ENCODE measurements at places on chromosomes 12 and 14. TPM values are rescaled to one million over a fixed set of nuclear protein-coding genes. Genes with fewer than 3 reads are reported as not detected.

The DHH gene
- total RNA-seq: 0.56 TPM

DNA sequence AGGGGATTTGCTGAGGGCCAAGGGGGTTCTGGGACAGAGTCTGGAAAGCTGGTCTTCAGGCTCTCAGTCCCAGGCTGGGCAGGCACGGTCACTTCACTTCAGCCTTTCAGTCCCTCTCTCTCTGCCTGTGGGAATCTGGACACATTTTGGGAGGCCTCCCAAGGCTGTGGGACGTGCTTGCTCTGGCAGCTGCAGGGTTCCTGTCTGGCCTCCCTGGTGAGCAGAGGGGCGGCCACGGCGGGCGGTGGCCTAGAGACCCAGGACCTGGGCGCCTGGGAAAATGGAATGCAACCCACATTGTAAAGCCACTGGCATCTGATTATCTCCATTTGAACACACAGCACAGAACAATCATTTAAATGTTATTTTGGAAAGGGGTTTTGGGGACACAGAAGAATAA, 10.1 kb upstream of the ALDH2 start:
- DNase-seq: no peak

The RHNO1 gene
- 6.2 TPM for total RNA-seq

DNA sequence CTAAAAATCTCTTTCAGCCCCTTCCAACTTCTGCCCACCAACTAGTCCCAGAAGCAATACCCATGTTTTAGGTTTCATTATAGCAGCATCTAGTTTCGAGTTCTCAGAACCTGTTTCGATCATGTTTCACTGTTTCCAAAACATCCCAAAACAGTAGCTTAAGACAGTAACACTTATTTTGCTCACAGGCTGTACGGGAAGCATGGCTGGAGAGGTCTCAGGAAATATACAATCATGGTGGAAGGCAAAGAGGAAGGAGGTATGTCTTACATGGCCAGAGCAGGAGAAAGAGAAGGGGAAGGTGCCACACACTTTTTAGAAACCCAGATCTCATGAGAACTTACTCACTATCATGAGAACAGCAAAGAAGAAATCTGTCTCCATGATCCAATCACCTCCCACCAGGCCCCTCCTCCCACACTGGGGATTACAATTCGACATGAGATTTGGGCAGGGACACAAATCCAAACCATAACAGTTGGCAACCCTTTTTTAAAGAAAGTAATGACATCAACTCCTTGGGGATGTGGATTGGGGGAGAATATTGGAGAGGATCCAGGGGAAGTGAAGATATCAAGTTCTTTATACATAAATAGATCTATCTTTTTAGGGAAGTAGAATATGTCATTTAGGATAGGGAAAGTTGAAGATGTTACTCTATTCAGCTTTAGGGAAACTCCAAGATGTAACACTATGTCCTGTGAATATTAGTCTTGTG, 269.9 kb upstream of the PLEKHG7 start:
- DNase-seq: no peak

The INSM2 gene
- not detected for total RNA-seq

The NACA gene
- total RNA-seq: 529 TPM

- no peak for DNase-seq
These were observed 1.2 kb downstream of the GSC start for GRCh38 chr14:94768521-94769390.

The EFCAB11 gene
- 2.0 TPM for total RNA-seq

- no peak for DNase-seq
These were observed 36.6 kb upstream of the PIK3C2G start for GRCh38 chr12:18224745-18225144.

- DNase-seq: no peak
These were observed 15.1 kb downstream of the RNF41 start for GRCh38 chr12:56206452-56207166.

The RARG gene
- total RNA-seq: 15.0 TPM

DNA sequence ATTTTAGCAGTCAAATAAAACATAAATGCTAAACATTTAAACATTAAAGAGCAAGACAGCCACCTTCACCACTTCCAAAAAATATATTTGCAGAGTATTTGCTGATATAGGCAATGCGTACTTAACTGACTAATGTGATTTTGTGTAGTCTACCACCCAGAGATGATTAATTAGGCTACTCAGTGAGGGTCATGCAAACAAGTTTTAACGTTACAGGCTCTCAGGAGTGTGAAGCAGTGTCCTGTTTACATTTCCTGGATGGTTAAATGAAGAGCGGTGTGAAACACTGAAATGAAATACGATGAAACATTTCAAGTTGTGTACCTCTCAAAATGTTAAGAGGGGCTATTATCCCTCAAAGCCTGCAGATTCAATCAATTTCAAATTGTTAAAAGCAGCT, 165.8 kb upstream of the LRIG3 start:
- no peak for DNase-seq

DNA sequence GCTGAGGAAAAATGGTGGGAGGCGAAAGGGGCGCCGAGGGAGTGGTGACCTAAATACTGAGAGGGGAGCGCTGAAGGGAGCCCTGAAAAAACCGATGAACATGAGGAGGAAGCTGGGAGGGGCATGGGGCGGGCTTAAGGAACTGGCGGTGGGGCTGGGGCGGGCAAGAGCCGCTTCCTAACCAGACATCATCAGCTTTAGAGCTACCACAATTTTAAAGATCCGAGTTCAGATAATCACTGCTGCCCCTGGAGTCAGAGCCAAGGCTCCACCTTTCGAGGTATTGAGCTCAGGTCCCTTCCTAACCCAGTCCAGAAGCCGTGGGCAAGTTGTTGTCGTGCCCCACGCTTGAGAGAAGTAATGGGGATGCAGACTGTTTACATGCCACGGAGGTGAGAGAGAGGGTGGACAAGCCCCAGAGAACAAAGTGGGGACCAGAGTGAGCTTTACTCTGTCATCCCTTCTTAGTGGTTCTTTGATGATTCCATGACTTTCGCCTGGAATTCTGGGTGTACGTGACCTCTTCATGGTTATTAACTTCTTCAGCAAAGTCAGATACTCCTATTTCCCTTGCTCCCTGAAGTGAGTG, 393 bp downstream of the ORMDL2 start:
- no peak for DNase-seq

The LRTM2 gene
- not detected for total RNA-seq

The PAX9 gene
- not detected for total RNA-seq

The CACNA2D4 gene
- total RNA-seq: 1.6 TPM

- DNase-seq: no peak
These were observed 72.5 kb upstream of the ATP2B1 start for GRCh38 chr12:89781156-89781555.

DNA sequence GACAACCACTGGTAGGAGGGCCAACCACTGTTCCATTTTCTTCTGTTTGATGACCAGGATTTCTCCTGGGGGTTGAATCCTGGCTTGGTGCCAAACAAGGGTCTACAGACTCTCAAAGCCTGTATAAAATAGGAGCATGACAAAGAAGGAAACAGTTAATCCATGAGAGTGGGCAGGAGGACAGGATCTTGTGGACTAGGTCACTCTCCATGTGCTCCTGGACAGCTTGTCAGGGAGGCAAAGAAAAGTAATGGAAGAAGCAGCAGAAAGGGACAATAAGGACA, 243.7 kb downstream of the AKAP6 start:
- DNase-seq: no peak

DNA sequence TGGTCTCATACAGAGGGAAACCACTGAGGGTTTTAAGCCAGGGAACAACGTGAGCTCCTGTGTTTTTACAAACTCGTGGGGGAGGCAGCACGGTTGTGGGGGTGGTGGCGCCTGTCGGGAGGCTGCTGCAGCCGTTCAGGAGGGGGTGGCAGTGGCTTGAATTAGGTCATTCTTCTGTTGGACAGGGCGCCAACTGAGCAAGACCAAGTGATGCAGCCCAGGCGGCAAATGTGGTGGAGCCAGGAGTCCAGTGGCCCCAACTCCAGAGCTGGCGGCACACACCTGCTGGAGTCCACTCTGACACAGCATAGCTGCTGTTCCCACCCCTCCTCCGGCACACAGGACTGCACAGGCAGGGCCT, 27.8 kb downstream of the FBRSL1 start:
- no peak for DNase-seq

DNA sequence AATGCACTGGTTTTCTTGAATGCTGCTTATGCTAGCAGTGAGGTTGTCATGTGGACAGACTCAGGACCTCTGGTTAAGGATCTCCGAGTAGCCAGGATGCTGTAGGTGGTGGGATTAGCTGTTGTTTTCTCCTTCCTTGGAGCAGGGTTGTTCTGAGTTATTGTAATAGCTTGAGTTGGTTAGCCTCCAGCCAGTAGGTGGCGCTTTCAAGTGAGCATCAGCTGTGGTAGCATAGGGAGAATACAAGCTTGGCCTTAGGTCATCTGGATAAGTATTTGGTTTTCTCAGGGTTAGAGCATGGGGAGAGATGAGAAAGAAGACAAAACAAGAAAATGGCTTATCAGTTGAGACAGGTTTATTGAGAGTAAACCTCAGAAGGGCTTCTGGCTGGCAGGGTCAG, 299.7 kb upstream of the FBXO33 start:
- DNase-seq: no peak

The GDF11 gene
- 8.6 TPM for total RNA-seq

DNA sequence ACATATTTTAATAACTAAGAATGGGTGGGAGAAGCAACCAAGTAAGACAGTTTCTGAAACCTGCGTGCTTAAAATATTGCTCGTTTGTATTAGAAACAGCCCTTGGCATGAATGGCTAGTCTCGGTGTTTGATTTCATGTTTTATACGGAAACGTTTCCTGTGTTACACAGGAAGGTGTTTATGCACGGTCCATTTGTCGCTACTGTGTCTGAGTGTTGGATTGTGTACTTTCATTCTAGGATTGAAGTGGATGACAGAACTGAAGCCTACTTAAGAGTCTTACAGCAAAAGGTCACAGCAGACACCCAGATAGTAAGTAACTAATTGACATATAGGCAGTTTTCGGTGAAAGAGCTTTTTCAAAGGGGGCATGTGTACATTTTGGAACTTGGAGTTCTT, 19.6 kb downstream of the PIWIL1 start:
- no peak for DNase-seq

The TCTN1 gene
- total RNA-seq: 23.7 TPM

GRCh38 chr12:73632661-73633060, 905.0 kb upstream of the ATXN7L3B start:
- no peak for DNase-seq

The SIRT4 gene
- total RNA-seq: 5.6 TPM

GRCh38 chr12:18139254-18139653, 49.3 kb upstream of the RERGL start:
- DNase-seq: no peak

DNA sequence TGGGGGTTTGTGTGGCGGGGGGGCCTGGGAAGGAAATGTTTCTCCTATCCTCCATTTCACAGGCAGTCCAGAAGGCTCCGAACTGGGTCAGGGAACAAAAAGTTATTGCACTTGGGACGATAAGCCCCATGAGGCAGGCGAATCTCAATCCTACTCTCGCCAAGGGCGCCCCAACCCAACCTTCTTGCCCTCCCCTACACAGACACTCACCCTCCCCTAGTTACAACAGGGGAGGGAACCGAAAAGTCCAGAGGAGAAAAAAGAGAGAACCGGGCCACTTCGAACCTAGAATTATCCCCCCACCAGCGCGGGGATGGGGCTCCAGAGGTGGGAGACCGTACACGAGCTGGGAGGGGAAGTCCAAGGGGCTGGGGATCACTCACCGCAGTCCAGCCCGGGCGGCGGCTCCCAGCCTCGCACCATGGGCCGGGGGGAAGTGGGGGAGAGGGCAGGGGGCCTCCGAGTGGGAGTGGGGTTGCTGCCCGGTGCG, 357 bp downstream of the HOMEZ start:
- no peak for DNase-seq

GRCh38 chr14:104950021-104950420, 25.3 kb downstream of the PLD4 start:
- DNase-seq: no peak

DNA sequence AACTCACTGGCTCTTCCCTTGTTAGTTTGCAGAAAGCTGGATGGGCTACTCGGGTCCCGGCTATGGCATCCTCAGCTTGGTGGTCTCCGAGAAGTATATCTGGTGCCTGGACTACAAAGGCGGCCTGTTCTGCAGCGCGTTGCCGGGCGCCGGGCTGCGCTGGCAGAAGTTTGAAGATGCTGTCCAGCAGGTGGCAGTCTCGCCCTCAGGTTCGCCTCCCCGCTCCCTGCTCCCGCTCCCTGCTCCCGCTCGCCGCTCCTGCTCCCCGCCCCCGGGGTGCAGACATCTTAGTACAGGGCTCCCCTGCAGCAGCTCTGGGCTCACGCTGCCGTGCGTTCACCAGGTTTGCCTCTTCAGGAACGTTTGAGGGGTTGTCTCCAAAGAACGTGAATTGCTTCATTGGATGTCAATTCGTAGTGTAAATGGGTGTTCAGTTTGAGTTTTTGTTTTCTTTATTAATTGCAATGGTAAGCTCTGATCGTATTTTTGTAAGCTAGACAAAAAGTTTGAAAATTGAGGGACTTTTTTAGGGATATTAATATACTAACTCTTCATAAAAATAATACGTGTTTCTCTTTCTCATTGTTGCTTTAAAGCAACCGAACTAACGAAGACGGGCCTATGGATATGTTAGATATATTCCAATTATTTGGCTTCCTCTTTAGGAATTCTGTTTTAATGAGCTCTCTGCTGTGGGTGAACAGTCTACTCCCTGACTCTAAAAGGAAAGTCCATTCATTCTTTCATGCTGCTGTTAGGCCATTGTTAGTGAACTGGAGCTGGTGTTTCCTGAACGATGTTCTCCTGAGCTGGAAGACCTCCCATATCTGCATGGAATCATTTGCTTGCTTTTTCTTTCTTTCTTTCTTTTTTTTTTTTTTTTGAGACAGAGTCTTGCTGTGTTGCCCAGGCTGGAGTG, 71.3 kb downstream of the ANKRD9 start:
- DNase-seq: peak; percentile 79

DNA sequence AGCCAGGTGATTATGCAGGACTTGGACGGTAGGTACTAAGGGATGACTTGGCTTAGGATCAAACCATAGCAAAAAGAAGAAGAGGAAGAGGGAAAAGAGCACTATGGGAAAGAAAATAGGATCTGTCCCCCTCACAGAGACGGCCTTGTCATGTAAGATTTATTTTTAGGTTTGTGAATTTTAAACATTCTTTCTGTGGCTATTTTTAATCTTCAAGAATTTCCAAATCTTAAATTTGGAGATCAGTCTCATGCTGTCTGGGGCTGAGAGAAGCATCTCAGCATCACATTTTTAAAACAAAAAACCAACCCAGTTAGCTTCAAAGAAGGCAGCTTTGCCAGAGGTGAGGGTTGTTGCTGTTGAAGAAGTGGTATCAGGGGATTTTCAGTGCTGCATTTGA, 52.6 kb upstream of the STRN3 start:
- no peak for DNase-seq

The NPFF gene
- not detected for total RNA-seq

- DNase-seq: no peak
These were observed 45.5 kb downstream of the SLC4A8 start for GRCh38 chr12:51470116-51470515.

DNA sequence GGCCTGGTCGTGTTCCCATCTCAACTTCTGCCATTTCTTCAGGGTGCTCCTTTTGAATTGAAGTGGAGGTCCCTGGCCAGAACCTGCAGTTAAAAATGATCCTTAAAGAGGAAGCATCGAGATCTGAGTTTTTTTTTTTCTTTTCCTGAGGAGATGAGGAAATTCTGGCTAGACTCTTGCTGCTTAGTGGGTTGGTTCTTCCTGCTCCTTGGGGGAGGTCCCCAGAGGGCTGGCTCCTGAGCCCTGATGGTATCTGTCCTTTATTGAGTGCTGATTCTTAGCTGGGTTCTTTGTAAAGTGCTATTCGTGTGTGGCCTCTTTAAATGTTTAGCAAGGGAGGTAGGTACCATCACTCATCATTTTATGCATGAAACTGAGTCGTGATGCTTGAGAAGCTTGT, 11.7 kb downstream of the PELI2 start:
- DNase-seq: no peak

GRCh38 chr14:20400965-20401593, 12.2 kb downstream of the TEP1 start:
- no peak for DNase-seq

- DNase-seq: no peak
These were observed 136.7 kb upstream of the EGLN3 start for GRCh38 chr14:34087571-34087970.

Data from right atrium auricular region (tissue), 2 donors.